ENCODE measurements at places on chromosomes 11 and 22. TPM values are rescaled to one million over a fixed set of nuclear protein-coding genes. Genes with fewer than 3 reads are reported as not detected.

MAP6 gene
- total RNA-seq, result 3.4 TPM

SESN3 gene
- 48.8 TPM for total RNA-seq

MAPK8IP2 gene
- 1.1 TPM for total RNA-seq

OR51L1 gene
- 0.33 TPM for total RNA-seq

MS4A1 gene
- not detected for total RNA-seq

NLRP6 gene
- total RNA-seq, result not detected

NXPE4 gene
- total RNA-seq, result not detected

ASCL2 gene
- not detected for total RNA-seq

OR4D5 gene
- total RNA-seq, result not detected

SYT7 gene
- total RNA-seq, result 7.0 TPM

NCAM1 gene
- 23.6 TPM for total RNA-seq

KCNA4 gene
- 1.4 TPM for total RNA-seq

ATG2A gene
- 18.8 TPM for total RNA-seq
